A549 treated with Hydrocortisone at 1 μM for 4 hours (cell line): ENCODE measurements at places on chromosomes 6 and 20. TPM values are rescaled to one million over a fixed set of nuclear protein-coding genes. Genes with fewer than 3 reads are reported as not detected.

The SPINT4 gene
- total RNA-seq = not detected in 5 replicates

The SCGN gene
- total RNA-seq = 0.17 to 0.36 TPM (median 0.21 TPM) in 5 replicates

The PRRT1 gene
- total RNA-seq = 0.56 to 1.0 TPM (median 0.63 TPM) in 5 replicates

The BPIFB4 gene
- not detected in 5 replicates for total RNA-seq

The MCCD1 gene
- total RNA-seq = not detected in 5 replicates

The TGM2 gene
- total RNA-seq = 336 to 542 TPM (median 501 TPM) in 5 replicates

The MED20 gene
- 13.2 to 20.7 TPM (median 14.9 TPM) in 5 replicates for total RNA-seq

The PPARD gene
- total RNA-seq = 4.9 to 6.6 TPM (median 5.6 TPM) in 5 replicates

The EYS gene
- 0.02 to 0.25 TPM (median 0.08 TPM) in 3 of 5 replicates, not detected in the others for total RNA-seq

The RIMS1 gene
- not detected in 5 replicates for total RNA-seq

The APCDD1L gene
- total RNA-seq = 0.05 to 0.14 TPM (median 0.06 TPM) in 4 of 5 replicates, not detected in the other

The IP6K3 gene
- total RNA-seq = 1.3 to 1.8 TPM (median 1.6 TPM) in 5 replicates

The SLC22A2 gene
- total RNA-seq = 0.05 to 0.18 TPM (median 0.05 TPM) in 3 of 5 replicates, not detected in the others

The PDYN gene
- total RNA-seq = not detected in 5 replicates

The ID4 gene
- total RNA-seq = 0.63 to 1.3 TPM (median 0.86 TPM) in 5 replicates

The VARS1 gene
- total RNA-seq = 52.1 to 61.7 TPM (median 54.3 TPM) in 5 replicates

The RAD21L1 gene
- not detected in 5 replicates for total RNA-seq

The GRM1 gene
- total RNA-seq = 0.02 to 0.05 TPM (median 0.02 TPM) in 3 of 5 replicates, not detected in the others

The BPI gene
- total RNA-seq = not detected in 5 replicates

The ADGB gene
- total RNA-seq = not detected in 5 replicates

The LPIN3 gene
- 10.9 to 14.4 TPM (median 13.7 TPM) in 5 replicates for total RNA-seq

The EBF4 gene
- total RNA-seq = 2.2 to 5.1 TPM (median 2.7 TPM) in 5 replicates

The HLA-DPA1 gene
- 0.08 to 0.25 TPM in 2 of 5 replicates, not detected in the others for total RNA-seq

The FAM83B gene
- 0.02 to 0.03 TPM in 2 of 5 replicates, not detected in the others for total RNA-seq

The FNDC11 gene
- 0.16 to 0.41 TPM (median 0.20 TPM) in 5 replicates for total RNA-seq

The NMBR gene
- not detected in 5 replicates for total RNA-seq

The TUBB2B gene
- total RNA-seq = 12.7 to 15.3 TPM (median 14.7 TPM) in 5 replicates

The OR2H1 gene
- total RNA-seq = not detected in 5 replicates

The MLN gene
- not detected in 5 replicates for total RNA-seq

The INSM1 gene
- not detected in 5 replicates for total RNA-seq

The CALHM4 gene
- total RNA-seq = not detected in 5 replicates

The OTOR gene
- total RNA-seq = not detected in 5 replicates

The TGM6 gene
- not detected in 5 replicates for total RNA-seq

The RUNX2 gene
- 1.3 to 1.9 TPM (median 1.5 TPM) in 5 replicates for total RNA-seq

The SLC17A3 gene
- 0.70 to 1.1 TPM (median 1.0 TPM) in 5 replicates for total RNA-seq

The LY6G6D gene
- total RNA-seq = not detected in 5 replicates

The NTSR1 gene
- total RNA-seq = 0.06 to 0.17 TPM (median 0.08 TPM) in 5 replicates

The ZNF391 gene
- 0.07 to 0.29 TPM (median 0.16 TPM) in 5 replicates for total RNA-seq

The GCNT2 gene
- 4.6 to 7.8 TPM (median 4.9 TPM) in 5 replicates for total RNA-seq

The EYA2 gene
- total RNA-seq = 2.0 to 2.6 TPM (median 2.4 TPM) in 5 replicates

The ZDHHC14 gene
- total RNA-seq = 2.6 to 4.1 TPM (median 3.1 TPM) in 5 replicates

The SDHAF4 gene
- 3.9 to 5.2 TPM (median 4.7 TPM) in 5 replicates for total RNA-seq

The OPRM1 gene
- total RNA-seq = not detected in 5 replicates

The FAM83D gene
- 62.2 to 69.8 TPM (median 65.9 TPM) in 5 replicates for total RNA-seq

The ULBP3 gene
- total RNA-seq = 2.5 to 4.9 TPM (median 3.4 TPM) in 5 replicates

The PRR18 gene
- total RNA-seq = 0.06 to 0.30 TPM (median 0.15 TPM) in 5 replicates

The CENPW gene
- total RNA-seq = 28.8 to 43.6 TPM (median 41.7 TPM) in 5 replicates

The RAB32 gene
- 32.5 to 46.2 TPM (median 42.2 TPM) in 5 replicates for total RNA-seq

The TDP2 gene
- 27.4 to 31.6 TPM (median 30.0 TPM) in 5 replicates for total RNA-seq

The HCK gene
- 0.09 to 0.13 TPM (median 0.11 TPM) in 5 replicates for total RNA-seq

The BACH2 gene
- total RNA-seq = 0.53 to 1.6 TPM (median 0.70 TPM) in 5 replicates

The PYGB gene
- total RNA-seq = 302 to 405 TPM (median 398 TPM) in 5 replicates

The NEURL2 gene
- total RNA-seq = 0.72 to 1.2 TPM (median 0.95 TPM) in 5 replicates

The GPR6 gene
- not detected in 5 replicates for total RNA-seq

The DEFB132 gene
- not detected in 5 replicates for total RNA-seq

The TGM3 gene
- total RNA-seq = 0.06 to 0.12 TPM (median 0.07 TPM) in 4 of 5 replicates, not detected in the other
